ENCODE measurements at places on chromosomes 2 and 18.
A peak's percentile ranks its signal among the peaks of the same experiment; 100 is the strongest.

DNA sequence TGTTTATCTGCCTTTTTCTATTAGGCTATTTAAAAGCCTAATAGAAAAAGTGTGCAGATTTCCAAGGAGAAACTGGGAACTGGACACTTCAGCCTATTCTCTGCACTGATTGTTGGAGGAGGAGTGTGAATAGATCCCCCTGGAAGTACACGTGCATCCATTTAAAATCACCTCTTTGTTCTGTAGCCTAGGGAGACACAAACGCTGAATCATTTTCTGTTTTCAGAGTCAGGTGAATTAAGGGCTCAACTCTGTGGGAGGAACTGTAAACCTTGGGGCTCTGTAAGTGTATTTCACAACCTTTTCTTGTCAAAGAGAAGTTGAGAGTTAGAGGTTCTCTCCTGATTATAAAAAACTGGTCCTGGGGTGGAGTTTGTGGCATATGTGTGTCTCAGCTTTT lies 159.7 kb downstream of the SPAG16 start:
- no peak for DNase-seq

- DNase-seq = no peak
Observed at GRCh38 chr2:129255610-129256313, 723.7 kb upstream of the RAB6C start.

DNA sequence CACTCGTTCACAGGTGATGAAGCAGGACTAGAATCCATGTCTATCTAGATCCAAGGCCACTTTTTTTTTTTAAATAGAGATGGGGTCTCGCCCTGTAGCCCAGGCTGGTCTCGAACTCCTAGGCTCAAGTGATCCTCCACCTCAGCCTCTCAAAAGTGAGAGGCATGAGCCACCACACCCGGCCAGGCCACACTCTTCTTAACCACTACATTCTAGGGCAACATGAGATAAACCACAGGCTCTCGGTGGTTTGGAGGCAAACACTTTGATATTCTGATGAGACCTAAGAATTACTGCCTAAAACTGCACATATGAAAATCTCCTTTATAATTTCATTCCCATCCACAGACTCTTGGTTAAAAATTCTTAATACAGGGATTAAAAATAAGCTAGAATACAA lies 51.8 kb downstream of the USP34 start:
- DNase-seq = no peak

DNA sequence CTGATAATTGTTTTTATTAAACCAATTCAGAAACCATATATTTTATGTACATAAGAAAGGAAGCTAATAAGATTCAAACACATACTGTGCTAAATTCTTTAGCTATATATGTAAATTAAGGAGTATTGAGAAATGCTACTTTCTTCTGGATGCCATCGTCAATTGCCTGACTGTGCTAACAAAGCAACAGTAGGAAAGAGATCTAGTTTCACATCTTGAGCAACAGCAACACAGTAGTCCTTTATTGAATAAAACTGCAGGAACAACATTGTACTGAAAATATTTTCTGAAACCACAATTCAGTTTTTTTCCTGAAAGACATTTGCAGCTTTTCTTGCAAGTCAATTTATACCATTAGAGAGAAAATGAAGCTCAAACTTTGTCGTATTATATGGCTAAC lies 1404.9 kb upstream of the SLC39A10 start:
- DNase-seq = no peak

DNA sequence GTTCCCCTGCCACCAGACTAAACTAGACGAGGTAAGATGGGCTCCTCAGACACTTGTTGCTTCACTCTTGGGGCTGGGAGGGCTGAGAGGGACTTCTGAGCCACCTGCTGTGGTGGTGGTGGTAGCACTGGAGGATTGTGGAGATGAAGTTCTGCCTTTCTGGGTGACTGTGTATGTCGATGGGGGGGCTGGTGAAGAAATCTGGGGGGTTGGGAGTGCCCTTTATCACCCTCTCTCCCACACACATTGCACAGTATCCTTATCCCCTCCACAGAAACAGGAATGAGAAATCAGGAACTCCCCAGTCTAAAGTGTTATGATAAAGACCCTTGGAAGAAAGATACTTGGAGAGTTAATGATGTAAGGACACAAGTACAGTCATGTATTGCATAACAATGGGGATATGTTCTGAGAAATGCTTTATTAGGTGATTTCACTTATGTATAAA lies 38.5 kb downstream of the HK2 start:
- no peak for DNase-seq

DNA sequence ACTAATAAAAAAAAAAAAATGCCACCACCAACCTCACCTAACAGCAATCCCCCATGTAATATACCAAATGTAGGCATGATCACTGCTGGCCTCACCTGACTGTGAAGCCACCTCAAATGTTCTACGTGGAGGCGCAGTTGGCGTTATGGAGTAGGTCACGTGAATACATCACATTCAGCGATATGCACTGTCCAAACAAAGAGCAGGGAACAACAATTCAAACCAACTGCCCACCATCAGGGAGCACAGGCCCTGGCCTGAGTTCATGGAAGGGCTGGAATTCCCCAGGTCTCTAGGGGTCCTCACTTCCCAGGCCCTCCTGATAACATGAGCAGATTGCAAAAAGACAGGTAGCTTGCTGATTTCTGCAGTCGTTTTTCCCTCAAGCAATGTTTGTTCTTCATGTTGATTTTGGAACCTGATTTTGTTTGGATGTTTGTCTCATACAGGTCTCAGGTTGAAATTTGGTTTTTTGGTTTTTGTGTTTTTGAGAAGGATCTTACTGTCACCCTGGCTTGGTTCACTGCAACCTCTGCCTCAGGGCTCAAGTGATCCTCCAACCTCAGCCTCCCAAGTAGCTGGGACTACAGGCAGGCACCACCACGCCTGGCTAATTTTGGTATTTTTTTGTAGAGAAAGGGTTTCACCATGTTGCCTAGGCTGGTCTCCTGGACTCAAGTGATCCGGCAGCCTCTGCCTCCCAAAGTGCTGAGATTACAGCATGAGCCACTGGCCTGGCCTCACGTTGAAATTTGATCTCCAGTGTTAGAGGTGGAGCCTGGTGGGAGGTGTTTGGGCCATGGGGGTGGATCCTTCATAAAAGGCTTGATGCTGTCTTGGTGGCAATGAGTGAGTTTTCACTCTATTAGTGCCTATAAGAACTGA lies 15.5 kb downstream of the TBC1D8 start:
- DNase-seq = no peak

- DNase-seq = no peak
Observed at GRCh38 chr2:46323730-46324129, 26.5 kb downstream of the EPAS1 start.

DNA sequence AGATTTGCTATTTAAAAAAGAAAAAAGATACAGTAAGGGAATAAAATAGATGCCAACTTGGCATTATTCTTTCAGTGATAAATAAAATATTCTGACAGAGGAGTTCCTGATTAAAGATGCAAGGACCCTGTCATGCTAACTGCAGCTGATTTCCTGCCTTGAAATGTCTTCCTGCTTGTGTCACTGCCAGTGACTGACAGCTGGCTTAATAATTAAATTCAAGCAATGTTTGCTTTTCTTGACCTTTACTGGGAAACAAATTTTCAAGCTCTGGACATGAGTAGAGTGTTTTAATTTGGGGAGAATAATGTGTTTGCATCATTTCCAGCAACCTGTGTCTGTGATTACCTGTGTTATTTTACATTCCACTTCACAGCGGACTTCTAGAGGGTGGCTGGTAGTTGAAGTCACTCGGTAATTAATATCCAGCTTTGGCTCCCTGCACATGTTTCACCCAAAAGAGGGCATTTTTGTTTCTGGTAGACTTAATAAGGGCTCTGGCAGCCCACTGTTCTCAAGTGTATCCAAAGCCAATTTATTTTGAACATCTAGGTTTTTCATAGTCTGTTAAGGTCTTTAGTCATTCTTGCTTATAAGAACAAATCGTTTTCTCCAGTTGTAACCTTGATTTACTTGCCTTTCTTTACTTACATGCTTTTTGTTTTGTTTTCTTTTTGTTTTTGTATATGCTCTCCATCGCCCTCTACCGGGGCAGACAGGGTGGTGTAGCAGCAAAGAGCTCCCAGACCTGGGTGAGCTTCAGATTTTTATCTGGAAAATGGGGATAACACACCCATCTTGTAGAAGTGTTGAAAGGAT lies 48.5 kb upstream of the PROKR1 start:
- no peak for DNase-seq

DNA sequence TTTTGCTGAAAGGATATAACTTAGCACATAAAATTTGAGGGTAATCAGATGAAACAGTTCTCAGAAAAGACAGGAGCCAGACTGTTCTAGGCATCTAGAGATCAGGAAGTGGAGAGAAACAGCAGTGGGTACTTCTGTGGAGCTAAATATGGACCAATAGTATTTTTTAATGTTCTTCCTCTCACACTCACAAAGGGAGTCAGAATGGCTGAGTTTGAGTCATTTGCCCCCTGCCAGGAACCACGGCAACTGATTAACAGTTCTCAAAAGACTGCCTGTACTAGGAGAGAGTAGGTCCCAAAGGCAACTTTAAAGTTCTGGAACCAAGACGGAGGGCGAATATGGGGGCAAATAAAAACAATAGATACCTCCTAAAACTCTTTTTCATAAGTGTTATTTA lies 107.5 kb downstream of the GULP1 start:
- no peak for DNase-seq

DNA sequence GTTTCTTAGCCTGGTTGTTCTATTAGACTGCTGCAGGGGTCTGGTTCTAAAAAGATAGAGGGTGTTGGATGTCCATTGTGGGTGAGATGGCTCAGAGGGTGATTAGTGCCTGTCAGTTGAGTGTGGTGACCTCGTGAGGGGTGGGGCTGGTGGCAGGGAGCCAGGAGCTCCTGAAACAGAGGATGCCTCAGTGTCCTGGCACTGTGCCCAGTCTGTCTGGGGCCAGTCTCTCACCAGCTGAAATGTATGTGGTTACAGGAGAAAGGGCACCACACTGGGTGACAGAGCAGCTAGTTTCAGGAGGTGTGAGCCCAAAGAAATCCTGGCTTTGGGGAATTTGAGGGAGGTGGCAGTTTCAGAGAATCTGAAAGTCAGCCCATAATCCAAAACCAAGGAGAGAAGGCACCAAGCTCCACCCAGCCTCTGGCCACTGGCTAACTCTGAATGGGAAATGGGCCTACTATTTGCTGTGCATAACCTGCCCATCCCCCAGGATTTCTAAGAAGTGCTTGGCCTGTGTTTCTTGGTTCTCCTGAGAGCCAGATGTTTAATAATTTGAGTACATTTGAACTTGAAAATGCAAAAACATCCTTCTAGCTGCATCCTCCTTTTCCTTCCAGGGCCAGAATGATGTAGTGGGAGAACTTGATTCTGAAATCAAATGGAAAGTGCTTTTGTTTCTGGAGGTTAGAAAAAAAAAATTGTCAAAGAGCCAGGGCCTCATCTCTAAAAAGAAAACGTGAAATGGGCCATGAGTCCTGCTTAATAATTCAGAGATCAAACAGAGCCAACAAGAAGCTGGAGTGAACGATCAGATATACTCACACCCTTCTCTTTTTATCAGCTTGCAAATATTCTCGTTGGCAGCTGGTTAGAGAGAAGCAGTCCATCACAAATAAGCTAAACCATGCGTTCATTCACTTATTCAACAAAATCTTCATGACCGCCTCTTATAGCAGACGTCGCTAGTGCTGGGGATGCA lies 92.3 kb downstream of the B3GNT2 start:
- peak; percentile 69 for DNase-seq

DNA sequence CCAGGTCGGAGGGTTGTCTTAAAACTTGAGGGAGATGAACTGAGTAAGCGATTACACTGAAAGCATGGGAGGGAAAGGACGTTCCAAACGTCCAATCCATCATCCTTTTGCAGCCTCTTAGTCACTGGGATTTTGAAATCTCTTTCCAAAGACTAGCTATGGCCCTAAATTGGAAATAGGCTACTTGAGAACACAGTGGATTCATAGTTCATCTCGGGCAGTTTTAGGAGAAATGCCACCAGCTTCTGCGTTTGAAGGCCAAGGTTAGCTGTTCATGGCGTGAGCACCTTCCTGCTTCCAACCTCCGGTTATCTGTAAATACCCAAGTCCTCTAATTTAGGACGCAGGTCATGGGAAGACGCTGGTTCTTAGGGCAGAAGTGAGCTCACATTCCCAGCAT lies 821 bp upstream of the EML6 start:
- DNase-seq = no peak

- DNase-seq = no peak
Observed at GRCh38 chr18:69992776-69993175, 45.1 kb upstream of the CD226 start.

DNA sequence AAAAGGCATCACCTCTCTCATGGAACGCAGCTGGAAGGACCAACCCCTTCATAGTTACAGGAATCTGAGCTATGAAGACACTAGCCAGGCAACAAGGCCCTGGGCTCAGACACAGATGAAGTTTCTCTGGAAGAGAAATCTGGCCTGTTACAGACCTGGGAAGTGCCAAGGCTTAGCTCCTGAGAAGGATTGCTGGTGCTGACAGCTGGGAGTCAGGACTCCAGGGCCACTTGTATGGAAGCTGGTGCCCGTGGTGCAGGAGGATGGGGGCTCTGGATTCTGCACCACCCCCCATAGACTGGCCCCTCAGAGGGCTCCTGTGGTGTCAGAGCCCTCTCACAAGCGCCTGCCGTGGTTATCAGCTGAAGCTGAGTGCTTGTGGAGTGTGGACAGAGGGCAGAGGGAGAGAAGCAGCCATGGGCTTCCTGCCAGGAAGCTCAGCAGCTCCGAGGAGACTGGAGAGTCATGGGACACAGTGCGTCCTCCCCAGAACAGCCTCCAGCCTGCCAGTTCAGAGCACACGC lies 87.3 kb upstream of the LCLAT1 start:
- no peak for DNase-seq

DNA sequence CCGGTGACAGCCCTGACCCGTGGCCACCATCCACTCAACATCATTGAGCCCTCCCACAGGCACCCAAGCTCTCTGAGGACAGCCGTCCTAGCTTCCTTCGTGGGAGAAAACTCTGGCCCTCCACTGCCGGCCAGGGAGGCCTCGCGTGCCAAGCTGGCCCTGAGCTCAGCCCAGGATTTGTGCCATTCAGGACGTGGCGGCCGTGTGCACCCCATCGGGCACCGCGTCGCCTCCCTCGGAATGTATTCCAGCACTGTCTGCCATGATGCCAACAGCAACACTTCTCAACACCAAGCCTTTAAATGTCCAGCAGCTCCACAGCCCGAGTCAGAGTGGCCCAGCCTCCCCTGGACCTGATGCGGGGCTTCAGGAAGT lies 35.7 kb downstream of the ZNF516 start:
- DNase-seq = no peak

GRCh38 chr2:49857371-49858112 lies 703.2 kb upstream of the FSHR start:
- DNase-seq = no peak

- no peak for DNase-seq
Observed at GRCh38 chr2:201396595-201396994, 39.5 kb upstream of the FLACC1 start.
